ENCODE measurements at places on chromosomes 7 and 10.

GRCh38 chr7:37431413-37431812 is 17.3 kb downstream of the ELMO1 start:
- no peak for DNase-seq

GRCh38 chr7:30206491-30206890 is 71.7 kb downstream of the MTURN start:
- no peak for DNase-seq

DNA sequence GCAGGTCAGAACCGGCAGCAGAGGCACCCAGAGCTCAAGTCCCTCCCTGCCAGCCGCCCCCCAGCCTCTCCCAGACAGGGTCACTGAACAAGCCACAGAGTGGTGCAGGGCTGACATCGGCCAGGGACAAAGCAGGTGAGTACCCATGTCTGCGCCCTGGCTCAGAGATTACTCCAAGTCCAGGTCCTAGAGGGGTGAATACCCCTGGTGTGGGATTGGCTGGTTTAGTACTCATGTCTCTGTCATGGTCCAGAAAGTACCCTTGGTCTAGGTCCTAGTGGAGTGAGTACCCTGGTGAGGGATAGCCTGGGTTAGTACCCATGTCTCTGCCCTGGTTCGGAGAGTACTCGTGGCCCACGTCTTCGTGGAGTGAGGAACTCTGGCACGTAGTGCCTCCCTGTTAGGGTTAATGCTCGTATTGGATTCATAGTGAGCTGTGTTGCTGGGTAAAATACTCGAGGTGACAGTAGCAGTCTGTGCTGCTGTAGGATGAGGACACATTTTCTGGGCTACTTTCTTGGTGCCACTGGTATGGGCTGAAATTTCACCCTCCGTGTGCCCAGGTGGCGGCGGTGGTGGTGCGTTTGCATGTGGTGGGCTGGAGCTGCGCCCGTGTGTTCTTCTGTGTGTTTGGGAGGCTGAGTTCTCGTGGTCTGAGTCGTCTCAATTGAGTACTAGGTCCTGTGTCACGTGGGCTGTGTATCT is 25.5 kb upstream of the KNDC1 start:
- DNase-seq = no peak

DNA sequence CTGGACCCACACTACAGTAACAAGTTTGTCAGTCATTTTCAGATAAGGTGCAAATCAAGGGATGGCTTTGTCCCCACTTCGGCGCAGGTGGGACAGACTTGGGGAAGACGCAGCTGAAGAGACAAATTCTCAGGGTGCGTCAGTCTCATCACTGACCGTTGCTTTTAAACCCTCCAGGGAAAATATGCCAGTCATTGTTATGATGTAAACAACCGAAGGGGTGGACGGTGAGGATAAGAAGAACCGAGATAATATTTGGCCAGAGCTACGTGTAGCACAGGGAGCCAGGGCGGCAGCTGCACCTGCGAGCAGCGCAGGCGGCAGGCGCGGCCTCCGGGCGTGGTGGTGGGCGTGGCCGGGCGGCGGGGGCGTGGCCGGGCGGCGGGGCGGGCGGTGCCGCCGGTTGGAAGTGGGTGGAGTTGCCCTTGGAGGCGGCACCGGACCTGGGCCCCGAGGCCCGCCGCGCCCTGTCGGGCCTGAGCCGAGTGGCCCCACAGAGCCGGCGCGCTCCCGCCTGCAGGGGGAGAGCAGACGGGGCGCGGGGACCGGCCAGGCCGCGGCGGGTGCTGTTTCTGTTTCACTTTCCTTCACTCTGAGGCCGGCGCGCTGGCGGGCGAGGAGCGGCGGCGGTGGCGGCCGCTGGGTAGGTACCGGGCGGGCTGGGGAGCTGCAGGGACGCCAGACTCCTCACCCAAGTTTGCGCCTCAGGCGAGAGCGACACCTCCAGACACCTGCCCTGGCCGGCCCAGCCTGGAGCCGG is at the start of gene PCGF5:
PCGF5 (plus strand) TSS at position 470 of the 760 bp plus-strand sequence. CDS start 2,209 bp downstream, outside the sequence.
- no peak for DNase-seq

DNA sequence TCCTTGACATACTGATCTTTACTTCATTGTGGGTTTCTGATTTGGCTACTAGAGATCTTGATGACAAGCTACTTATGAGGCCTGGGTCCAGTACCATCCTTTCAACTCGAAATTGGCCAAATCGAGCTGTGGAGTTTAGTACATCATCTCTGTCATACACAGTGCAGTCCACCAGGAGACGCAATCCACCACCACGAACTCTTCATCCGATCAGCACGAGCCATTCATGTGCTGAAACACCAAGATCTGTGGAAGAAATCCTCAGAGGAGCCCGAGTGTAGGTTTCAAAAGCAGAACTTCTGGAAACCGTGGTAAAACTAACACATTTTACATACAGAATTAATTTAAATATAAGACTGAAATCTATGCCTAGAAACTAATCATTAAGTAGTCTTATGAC is 14.2 kb downstream of the DNAJC9 start:
- DNase-seq = no peak

DNA sequence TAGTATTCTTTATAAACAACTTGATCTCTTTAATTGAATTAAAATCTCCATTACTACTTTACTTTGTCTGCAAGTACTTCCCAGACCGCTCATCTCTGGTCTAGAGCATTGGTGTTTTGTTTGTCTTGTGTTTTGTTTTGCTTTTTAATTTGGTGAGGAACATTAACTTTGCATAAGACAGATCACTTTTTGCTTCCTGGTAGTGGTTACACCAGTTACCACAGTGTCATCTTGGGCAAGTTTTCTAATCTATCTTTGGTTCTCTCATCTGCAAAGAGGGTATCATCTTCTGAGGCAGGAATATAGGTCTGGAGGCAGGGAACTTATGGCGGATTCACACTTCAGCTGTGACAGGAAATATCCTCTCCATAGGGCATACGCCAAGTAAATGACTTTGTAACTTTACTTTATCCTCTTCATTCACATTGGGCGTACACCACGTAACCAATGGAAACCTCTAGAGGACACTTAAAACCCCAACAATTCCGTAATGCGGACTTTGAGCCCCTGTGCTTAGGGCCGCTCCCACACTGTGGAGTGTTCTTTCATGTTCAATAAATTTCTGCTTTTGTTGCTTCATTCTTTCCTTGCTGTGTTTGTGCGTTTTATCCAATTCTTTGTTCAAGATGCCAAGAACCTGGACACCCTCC is 83.2 kb upstream of the JAZF1 start:
- DNase-seq = no peak

DNA sequence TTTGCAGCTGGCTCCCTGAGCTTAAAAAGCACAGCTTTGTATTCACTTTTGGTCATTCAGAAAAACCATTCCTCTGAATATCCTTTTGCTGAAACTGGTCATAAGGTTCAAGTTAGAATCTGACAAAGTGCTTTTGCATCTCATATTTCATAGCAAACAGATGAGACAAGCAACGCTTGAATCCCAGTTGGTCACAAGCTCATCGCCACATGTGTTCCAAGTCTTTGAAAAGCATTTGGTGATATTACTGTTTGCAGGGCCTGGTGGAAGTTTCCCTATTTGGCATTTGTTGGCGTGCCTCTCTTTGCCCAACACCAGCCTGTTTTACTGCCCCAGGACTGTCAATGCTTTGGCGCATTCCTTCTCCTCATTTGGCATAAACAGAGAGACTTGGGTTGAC is 10.3 kb downstream of the TACC2 start:
- DNase-seq = peak; percentile 26

DNA sequence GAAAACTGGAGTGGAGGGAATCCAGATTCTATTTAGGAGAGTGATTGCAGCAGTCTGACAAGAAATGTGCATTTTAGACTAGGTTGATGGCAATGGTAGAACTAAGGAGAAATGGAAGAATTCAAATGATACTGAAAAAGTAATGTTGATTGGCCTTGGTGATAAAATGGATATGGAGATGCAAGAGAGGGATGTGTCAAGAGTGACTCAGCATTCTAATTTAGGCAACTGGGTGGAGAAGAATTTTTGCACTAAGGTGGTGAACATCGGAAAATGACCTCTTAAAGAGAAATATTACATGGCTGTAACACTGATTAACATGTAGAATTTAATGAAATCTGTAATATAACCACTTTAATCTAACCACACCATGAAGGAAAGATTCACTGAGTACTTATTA is 806.5 kb downstream of the PHTF2 start:
- DNase-seq = no peak

GRCh38 chr7:112010994-112011393 is 195.2 kb downstream of the DOCK4 start:
- DNase-seq = no peak

All from GM04503 (cell line).